ENCODE measurements at places on chromosomes 5 and 9.

GRCh38 chr9:5553211-5553610 lies 42.9 kb downstream of the PDCD1LG2 start:
- no peak for DNase-seq

DNA sequence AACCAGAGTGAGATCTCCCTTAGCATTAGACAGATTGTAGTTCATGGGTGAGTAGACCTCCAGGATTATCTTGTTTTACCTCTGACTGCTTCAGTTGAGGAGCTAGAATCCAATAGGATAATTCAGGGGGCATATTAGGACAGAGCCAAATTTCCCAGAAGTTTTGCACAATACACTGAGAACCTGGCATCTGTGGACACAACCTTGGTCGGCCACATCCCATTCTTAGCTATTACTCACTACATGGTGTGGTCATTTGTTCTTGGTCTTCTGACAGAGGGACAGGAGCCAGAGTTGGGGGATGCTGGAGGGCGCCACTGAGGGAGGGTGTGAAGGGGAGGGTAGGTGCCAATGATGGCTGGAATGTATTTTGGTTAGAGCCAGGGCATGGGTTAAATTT lies 66.6 kb downstream of the NPR3 start:
- no peak for DNase-seq

DNA sequence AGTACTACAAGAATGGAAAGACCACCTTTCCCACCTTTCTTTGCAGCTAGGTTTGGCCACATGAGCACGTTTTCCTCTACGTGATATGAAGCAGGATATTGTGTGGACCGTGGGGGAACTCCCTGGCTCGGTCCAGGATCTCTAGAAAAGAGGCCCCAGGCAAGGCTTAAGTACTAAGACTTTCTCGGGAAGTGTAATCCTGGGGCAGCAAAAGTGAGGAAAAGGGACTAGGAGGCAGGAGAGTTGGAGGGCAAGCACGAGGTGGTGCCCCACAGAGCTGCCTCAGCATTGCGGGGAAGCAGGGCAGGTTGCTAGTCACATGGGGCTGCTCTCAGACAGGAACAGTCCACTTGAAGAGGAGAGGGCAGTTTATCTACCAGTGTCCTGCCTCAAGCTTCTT lies 235.1 kb downstream of the GADD45G start:
- DNase-seq, result no peak

DNA sequence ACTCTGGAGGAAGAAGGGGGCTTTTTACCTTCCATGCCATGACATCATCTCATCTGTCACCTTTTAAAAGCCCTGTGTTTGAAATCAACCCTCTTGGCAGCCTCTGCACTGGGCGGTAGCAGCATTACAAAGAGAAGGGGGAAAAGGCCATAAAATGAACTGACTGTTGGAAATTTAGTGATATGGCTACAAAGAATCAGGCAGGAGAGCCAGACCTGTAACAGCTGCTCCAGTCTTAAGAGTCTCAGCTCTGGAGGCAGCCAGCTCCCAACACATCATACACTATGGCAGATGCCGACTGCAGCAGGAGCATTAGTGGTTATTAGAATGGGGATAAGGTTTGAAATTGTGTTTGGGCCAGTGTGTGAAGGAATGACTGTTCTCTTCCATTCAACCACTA lies 257.5 kb downstream of the DMAC1 start:
- no peak for DNase-seq

GRCh38 chr9:94135222-94135621 lies 51.0 kb downstream of the PTPDC1 start:
- no peak for DNase-seq

DNA sequence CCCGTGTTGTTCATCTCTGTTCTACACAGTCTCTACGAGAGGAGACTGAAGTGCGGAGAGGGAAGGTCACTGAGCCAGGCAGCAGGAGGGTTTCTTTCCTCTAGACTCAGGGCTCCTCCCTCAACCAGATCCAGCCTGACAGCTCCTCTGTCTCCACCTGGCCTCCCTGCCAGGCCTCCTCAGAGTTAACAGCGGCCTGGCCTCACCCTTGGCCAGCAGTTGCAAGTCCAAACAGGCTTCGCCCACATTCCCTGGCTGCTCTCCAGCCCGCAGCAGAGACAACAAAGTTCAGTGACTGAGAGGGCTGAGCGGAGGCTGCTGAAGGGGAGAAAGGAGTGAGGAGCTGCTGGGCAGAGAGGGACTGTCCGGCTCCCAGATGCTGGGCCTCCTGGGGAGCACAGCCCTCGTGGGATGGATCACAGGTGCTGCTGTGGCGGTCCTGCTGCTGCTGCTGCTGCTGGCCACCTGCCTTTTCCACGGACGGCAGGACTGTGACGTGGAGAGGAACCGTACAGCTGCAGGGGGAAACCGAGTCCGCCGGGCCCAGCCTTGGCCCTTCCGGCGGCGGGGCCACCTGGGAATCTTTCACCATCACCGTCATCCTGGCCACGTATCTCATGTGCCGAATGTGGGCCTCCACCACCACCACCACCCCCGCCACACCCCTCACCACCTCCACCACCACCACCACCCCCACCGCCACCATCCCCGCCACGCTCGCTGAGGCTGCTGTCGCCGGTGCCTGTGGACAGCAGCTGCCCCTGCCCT lies at the start of gene HRCT1:
Gene HRCT1 (plus strand): TSS at position 291 of the 768 bp plus-strand sequence. CDS start 86 bp downstream, at position 377.
- no peak for DNase-seq

DNA sequence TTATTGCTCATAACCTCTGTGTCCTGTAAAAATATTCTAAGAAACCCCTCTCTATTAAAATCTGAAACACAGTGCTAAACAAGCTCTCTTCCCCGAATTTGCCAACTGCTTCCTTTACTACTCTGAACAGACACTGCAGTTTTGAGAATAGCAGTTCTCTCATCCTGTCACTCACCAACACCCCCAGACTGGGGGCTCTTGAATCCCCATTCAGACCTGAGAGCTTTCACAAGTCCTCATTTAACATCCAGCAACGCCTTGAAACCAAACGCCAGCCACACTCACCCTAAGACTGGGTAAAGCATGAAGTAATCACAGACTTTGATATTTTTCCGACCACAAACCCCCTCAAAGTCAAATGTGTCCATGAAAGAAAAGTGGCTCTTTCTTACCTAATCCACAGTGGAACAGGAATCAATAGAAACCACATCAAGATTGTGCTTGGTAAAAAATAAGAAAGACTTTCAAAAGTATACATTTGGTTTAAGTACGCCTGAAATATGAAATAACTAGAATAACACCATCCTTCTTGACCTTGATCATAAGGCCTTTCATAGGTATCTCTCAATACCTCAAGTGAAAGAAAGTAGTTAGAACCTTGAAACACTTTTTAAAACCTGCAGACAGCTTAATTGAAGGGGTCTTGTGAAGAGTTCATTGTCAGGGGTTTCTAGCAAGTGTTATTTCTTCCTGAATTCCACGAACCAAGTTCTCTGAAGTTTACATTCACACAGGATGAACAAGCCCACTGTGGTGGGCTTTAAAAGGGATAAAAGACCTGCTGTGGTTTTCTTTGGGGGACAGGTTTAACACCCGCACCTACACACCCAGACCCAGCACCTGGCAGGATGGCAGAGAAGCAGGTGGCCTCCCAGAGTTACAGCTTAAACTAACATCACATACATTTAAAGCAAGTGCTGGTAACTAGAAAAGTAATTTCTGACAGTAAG lies 412.6 kb downstream of the MLLT3 start:
- peak; percentile 36 for DNase-seq

DNA sequence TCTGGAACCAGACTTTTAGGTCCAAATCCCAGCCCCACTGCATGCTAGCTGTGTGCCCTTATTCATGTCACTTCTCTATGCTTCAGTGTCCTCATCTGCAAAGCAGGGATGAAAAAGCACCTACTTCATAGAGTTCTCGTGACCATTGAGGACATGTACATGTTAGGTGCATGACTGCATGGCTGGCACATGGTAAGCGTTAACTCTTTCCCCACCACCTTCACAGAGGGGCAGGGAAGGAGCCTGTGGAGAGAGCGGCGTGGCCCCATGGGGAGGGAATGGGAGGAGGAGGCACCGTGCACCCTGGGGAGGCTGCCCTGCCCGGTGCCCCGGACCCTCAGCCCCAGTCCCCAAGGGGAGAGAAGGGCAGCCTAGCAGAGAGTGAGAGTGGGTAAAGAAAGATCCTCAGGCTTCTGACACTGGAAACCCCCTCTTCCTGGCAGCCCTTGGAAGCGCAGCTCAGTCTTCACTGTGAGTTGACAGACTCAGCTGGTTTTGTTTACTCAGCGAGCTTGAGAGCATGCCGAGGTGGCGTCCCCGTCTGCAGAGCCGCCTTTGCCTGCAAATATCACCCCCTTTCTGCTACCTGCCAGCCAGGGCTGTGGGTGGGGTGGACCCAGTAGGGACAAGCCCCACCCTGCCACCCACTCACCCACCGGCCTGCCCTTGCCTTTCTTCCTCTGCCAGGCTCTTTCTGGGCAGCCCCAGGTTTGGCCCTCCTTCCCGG lies 10.6 kb upstream of the ANGPTL2 start:
- no peak for DNase-seq

DNA sequence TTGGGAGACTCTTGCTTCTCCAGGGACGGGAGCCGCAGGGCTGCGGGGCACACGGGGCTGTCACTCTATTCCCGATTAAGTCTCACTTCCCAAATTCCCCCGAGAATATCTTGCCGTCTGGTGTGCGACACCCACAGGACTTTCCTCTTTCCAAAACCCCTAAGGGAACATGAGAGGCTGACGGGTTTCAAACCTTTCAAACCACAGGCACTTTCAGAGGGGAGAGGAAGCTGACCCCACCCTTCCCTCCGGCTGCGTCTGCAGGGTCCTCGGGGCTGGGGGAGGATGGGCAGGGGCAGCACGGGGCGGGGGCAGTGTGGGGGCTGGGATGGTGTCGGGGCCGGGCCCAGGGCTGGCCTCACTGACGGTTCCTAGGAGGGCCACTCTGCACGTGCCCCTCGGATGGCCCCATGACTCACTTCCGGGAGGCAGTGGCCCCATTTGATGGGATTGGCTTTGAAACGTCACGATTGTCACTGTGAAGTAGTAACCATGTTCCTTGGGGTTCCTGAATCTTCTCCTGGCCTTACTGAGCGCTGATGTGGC lies 38.2 kb downstream of the SLC9A3 start:
- DNase-seq, result no peak

- no peak for DNase-seq
These were observed 33.2 kb upstream of the TRIM36 start for GRCh38 chr5:115202952-115203351.

DNA sequence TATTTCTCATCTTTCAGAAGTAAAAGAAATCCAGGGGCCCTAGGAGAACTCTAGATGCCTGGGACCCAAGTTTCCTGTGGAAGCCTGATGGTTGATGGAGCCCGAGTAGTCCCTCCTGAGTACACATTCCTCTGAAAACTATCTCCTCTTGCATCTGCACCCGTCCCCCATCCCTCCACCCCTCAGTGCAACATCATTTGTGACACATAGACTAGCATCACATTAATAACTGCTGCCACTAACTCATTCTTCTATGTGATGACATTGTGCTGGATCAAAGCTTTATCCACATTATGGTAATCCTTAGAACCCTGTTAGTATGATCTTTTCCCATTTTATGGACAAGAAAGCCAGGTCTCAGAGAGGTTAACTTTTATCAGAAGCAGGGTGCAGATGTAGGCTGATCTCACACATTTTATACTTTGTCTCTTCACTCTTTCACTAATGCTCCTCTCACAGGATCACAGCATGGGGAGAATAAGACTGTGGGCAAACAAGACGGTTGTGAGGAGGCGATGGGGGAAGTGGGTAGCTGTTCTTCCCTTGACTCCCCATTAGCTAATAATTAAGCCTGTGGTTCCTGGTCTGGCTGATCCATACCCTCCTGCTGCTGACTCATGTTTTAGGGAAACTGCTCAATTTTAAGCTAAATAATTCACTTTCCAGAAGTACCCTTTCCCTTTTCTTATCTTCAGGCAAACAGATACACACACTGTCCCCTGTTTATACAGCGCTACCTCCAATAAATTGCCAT lies 3.9 kb upstream of the HK3 start:
- DNase-seq, result no peak

DNA sequence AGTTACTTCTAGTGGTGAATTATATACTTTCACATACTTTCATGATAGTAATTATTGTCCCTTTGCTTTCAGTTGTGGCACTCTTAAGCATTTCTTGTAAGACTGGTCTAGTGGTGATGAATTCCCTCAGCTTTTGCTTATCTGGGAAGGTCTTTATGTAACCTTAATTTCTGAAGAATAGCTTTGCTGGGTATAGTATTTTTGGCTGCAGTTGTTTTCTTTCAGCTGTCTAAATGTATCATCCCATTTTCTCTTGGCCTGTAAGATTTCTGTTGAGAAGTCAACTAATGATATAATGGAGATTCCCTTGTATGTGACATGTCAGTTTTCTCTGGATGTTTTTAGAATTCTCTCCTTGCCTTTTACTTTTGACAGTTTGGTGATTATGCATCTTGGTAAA lies 41.0 kb downstream of the TMEM38B start:
- DNase-seq, result no peak

GRCh38 chr9:107830479-107830878 lies 340.9 kb upstream of the KLF4 start:
- no peak for DNase-seq

DNA sequence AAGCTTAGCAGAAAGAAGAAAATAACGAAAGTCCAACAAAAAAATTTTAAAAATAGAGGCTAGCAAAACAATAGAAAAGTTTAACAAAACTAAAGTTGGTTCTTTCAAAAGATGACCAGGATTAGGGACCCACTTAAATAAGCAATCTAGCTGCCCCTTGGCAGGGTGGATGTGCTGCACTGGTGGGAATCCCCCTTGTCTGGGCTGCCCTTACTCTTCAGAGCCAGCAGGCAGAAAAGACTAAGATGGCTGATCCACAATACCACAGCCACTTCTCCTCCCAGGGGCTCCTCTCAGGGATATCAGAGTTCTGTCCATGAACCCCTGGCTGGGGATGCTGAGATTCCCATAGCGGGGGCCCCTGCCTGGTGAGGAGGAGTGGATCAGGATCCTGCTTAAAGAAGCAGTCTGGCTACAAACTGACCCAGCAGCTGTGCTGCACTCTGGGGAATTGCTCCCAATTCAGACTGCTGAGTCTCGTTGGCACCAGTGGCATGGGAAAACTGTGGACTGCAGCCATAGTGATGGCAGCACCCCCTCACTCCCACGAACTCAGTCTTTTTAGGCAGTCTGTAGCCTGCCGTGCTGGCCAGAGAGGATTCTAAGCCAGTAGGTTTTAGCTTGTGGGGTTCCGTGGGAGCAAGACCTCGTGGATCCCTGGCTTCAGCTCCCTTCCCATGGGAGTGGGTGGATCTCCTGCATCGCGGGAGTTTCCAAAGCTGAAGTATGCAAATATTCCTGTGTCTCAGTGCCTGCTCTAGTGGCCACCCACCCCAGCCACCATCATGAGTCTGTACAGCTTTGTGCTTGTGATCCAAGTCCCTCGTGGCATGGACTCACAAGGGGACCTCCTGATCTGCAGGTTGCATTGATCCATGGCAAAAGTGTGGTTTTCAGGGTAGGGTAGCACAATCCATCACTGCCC lies 2.9 kb upstream of the INSL6 start:
- DNase-seq, result no peak

DNA sequence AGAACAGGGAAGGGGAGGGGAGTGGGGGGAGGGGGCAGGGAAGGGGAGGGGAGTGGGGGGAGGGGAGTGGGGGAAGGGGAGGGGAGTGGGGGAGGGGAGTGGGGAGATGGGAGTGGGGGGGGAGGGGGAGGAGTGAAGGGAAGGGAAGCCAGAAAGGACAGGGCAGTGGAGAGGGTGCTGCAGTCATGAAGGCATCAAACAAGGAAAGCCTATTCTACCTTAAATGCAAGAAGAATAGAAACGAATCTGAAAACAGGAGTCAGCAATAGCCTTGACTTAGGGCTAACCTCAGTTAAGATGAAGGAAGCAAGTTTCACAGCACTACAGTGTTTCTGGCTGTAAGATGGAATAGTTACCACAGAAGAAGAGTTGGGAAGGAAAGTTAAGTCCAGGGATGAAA lies 59.5 kb downstream of the CAMSAP1 start:
- no peak for DNase-seq

- no peak for DNase-seq
These were observed 32.9 kb downstream of the NXNL2 start for GRCh38 chr9:88567870-88568269.
